ENCODE measurements at places on chromosomes 3 and 15.
A peak's percentile ranks its signal among the peaks of the same experiment; 100 is the strongest.

DNA sequence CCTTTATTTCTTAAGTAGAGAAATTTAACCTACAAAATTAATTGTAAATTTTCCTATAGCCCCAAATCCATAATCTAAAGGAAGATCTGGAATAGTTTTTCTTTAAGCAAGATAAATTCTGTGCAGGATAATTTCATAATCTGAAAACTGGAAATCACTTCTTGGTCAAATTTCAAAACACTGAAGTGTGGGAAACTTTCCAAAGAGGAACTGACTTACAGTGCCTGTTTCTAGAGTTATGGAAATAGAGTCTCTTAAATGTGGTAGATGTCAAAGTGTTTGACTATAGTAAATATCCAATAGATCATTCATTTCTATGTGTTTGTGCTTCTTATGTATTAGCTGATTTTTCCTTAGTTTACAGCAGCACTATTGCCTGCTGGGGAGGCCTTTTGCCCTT is 1.6 kb upstream of the P2RY13 start:
- no peak for DNase-seq
- no peaks in the 10 kb centered on the region for H3K36me3 ChIP-seq
- no peak overlapping the region for H3K27ac ChIP-seq

- peaks cover 11% of the 10 kb centered on the region for H3K4me1 ChIP-seq
- no peak for DNase-seq
- no peak overlapping the region for H3K27ac ChIP-seq
- no peak overlapping the region for H3K4me3 ChIP-seq
- H3K36me3 ChIP-seq = no peaks in the 10 kb centered on the region
Measured at GRCh38 chr3:59865351-59865750, 815.5 kb upstream of the CFAP20DC start.

DNA sequence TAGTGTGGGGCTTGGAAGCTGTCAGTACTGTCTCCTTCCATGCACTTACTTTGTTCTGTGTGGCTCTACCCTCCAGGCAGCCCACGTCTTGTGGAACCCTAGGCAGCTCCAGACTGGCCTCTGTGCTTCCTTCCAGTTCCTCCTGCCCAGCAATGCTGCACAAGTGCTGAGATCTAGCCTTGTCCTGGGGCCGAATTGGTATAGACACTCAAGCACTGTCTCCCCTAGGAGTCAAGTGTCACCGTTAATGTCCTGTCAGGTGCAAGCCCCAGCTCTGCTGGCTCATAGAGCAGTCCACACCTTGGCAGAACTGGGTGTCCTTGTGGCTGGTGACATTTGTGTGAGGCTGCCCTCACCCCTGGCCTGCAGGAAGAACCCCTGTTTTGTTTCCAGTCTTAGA is 130.1 kb downstream of the EEFSEC start:
- peaks cover 21% of the 10 kb centered on the region for H3K4me1 ChIP-seq
- no peak overlapping the region for H3K4me3 ChIP-seq
- no peak for DNase-seq
- no peak overlapping the region for H3K27ac ChIP-seq
- no peaks in the 10 kb centered on the region for H3K27me3 ChIP-seq

DNA sequence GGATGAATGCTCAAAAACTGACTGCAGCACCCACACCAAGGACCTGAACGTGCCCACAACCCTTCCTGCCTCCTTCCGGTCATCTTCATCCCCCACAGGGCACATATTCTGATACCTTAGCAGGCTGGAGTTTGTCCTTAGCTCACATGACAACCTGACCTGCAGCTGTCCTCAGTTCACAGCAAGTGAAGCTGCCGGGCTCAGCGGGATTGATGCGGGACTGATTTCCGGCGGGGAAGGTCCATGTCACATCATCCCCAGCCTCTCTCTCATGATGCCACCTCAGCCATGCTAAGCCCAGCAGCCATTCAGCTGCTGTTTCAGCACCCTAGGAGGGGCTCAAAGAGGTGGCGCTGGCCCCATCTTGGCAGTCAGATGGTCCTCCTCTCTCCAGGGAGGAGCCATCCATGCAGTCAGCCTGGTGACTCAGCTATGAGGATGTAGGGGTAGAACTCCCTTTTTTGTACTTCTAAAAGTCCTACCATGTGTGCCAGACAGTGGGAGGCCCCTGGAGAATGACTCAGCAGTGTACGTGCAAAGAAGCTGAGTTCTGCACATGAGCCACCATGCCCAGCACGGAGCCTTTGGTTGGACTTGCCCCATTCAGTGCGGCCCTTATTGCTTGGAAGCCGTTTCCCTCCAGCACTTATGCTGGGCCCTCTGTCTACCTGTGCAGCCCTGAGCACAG is 9.5 kb downstream of the CA12 start:
- H3K4me3 ChIP-seq = peak overlapping the region; percentile 38
- DNase-seq = peak; percentile 95
- peak overlapping the region; percentile 99 for H3K27ac ChIP-seq
- no peaks in the 10 kb centered on the region for H3K27me3 ChIP-seq
- H3K4me1 ChIP-seq = peaks cover 66% of the 10 kb centered on the region

DNA sequence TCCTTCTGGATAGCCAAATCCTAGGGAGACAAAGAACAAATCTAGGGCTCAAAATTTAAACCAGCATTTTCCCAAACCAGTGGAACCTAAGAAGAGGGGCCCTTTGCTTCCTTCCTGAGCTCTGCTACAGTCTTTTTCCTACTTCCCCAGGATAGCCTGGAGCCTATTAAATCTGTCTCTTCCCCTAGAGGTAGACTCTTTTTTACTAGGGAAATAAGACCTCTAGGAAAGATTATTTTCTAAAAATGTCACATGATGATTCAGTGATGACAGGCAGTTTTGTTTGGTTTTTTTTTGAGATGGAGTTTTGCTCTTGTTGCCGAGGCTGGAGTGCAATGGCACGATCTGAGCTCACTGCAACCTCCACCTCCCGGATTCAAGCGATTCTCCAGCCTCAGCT is 18.5 kb downstream of the RMDN3 start:
- DNase-seq = no peak
- H3K27ac ChIP-seq = peak overlapping the region; percentile 12
- no peaks in the 10 kb centered on the region for H3K4me1 ChIP-seq
- H3K27me3 ChIP-seq = no peaks in the 10 kb centered on the region
- H3K36me3 ChIP-seq = peaks cover 75% of the 10 kb centered on the region

- no peak overlapping the region for H3K27ac ChIP-seq
- no peaks in the 10 kb centered on the region for H3K4me1 ChIP-seq
- H3K36me3 ChIP-seq = no peaks in the 10 kb centered on the region
- DNase-seq = no peak
- H3K4me3 ChIP-seq = no peak overlapping the region
Measured at GRCh38 chr3:70501561-70501960, 189.1 kb upstream of the MDFIC2 start.

- H3K4me3 ChIP-seq = no peak overlapping the region
- peak overlapping the region; percentile 8 for H3K27ac ChIP-seq
- H3K36me3 ChIP-seq = no peaks in the 10 kb centered on the region
- no peaks in the 10 kb centered on the region for H3K27me3 ChIP-seq
- peaks cover 22% of the 10 kb centered on the region for H3K4me1 ChIP-seq
Measured at GRCh38 chr15:95265419-95265997, 1034.1 kb downstream of the MCTP2 start.

DNA sequence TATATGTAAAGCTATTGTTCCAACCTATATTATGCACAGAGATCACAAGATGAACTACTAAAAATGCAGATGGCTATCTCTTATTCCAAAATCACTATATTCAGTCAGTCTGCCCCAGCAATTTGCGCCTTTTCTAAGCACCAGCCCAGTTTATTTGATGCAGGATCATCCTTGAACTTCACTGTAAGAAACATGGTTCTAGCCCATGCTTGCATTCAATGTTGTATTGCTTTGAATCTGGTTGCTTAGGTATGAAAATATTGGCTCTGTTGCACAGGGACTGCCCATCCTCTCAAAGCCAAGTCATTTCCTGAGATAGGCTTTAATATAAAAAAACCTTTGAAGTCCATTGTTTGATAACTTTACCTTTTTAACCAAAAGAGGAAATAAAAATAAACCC is 170.5 kb upstream of the LRIG1 start:
- no peak for DNase-seq
- H3K27ac ChIP-seq = no peak overlapping the region
- H3K27me3 ChIP-seq = no peaks in the 10 kb centered on the region
- no peaks in the 10 kb centered on the region for H3K4me1 ChIP-seq
- no peaks in the 10 kb centered on the region for H3K36me3 ChIP-seq

GRCh38 chr15:32641517-32642059 is at the start of gene SCG5:
Gene SCG5 (plus strand): TSS chr15:32641710. CDS start chr15:32643593, 1,883 bp downstream.
- H3K4me3 ChIP-seq = peak within 1 kb of the TSS; percentile 65
- no peaks in the 10 kb centered on the region for H3K27me3 ChIP-seq
- peaks cover 27% of the 10 kb centered on the region for H3K36me3 ChIP-seq
- peak; percentile 50 for DNase-seq
- no peaks in the 10 kb centered on the region for H3K4me1 ChIP-seq
- H3K27ac ChIP-seq = no peak within 1 kb of the TSS

DNA sequence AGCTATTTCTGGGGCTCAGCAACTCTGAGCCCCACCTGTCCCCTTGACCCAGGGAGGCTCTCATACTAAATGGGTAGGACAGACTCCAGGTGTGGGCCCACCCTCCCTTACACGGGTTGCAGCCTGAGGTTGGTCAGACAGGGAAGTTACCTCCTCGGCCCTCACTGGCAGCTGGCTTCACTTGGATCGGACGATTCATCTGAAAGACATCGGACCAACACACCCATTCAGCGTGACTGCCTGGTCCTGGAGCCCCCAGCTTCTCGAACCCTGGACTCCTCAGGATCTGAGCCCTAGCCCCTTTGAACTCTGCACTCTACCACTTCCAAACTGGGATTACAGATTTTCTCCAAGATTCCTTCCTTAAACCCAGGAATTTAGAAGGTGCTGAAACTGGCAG is 15.4 kb downstream of the CELF6 start:
- H3K27me3 ChIP-seq = peaks cover 3% of the 10 kb centered on the region
- DNase-seq = no peak
- H3K36me3 ChIP-seq = no peaks in the 10 kb centered on the region
- H3K27ac ChIP-seq = peak overlapping the region; percentile 3
- peaks cover 14% of the 10 kb centered on the region for H3K4me1 ChIP-seq

DNA sequence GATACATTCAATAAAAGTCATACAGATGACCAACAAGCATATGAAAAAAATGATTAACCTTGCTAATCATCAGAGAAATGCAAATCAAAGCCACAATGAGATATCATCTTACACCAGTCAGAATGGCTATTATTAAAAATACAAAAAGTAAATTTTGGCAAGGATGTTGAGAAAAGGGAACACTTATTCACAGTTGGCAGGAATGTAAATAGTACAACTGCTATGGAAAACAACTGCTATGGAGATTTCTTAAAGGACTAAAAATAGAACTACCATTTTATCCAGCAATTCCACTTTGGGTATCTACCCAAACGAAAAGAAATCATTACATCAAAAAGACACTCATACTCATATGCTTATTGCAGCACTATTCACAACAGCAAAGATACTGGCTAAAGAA is 1121.8 kb downstream of the TBL1XR1 start:
- DNase-seq = no peak
- no peaks in the 10 kb centered on the region for H3K36me3 ChIP-seq
- no peaks in the 10 kb centered on the region for H3K27me3 ChIP-seq
- H3K27ac ChIP-seq = no peak overlapping the region

GRCh38 chr15:72796515-72797337 is 13.2 kb upstream of the ADPGK start:
- DNase-seq = peak; percentile 94
- H3K4me1 ChIP-seq = peaks cover 9% of the 10 kb centered on the region
- H3K27ac ChIP-seq = no peak overlapping the region

DNA sequence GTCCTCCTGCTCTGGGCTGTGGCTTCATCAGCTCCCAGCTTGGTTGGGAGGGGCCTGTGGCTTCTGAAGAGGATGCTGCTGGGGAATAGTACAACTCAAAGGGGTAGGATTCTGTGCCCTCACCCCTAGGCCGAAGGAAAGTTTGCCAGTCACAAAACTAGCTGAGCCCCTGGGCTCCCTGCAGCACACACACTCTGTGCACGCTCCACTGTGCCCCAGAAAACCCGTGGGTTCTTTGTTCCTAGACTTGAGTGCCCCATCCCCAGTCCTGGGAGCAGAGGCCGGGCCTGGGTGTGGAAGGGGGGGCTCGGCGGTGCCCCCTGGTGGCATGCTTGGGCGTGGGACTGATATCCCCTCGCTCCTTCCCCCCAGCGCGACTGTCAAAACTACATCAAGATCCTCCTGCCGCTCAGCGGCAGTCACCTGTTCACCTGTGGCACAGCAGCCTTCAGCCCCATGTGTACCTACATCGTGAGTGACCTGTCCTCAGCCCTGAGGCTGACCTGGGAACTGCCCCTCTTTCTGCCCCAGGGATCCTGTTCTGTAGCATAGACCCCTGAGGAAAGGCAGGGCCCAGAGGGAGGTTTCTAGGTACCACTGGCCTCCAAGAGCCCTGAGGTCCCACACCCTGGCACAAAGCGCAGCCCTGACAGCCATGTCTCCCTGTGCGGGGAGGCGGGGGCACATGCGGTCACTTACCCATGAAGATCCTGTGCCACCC is 14.2 kb downstream of the CIB1 start:
- H3K27ac ChIP-seq = no peak overlapping the region
- peak; percentile 93 for DNase-seq
- H3K4me3 ChIP-seq = no peak overlapping the region
- H3K36me3 ChIP-seq = no peaks in the 10 kb centered on the region
- peaks cover 5% of the 10 kb centered on the region for H3K4me1 ChIP-seq
- H3K27me3 ChIP-seq = no peaks in the 10 kb centered on the region

DNA sequence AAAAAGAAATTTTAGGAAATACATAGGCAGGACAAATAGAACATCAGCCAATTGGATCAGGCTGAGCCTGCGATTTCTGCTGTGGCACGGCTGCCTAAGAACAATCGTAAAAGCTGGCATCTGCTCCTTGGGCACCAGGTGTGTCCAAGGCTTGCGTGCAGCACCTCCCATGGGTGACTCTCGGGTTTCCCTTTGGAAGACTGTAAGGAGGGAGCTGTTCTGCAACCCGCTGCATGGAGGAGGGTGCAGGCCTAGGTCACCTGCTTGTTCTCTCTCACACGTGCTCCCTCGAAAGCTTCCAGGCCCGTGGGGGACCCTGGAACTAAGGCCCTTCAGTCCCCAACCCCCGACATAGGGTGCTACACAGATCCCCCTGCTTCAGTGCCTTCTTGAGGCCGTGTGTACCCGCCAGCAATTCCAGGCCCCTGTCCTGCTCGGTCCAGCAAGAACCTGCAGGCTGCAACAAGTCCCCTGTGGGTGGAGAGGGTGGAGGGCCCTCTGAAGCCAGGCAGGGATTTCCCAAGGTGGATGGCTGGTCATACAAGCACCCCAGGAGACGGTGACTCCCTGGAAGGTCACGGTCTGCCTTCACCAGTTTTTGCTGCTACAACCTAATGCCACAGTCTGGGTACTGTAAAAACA is 3.4 kb downstream of the GP9 start:
- H3K27ac ChIP-seq = no peak overlapping the region
- no peak overlapping the region for H3K4me3 ChIP-seq
- peaks cover 3% of the 10 kb centered on the region for H3K27me3 ChIP-seq
- H3K36me3 ChIP-seq = no peaks in the 10 kb centered on the region

GRCh38 chr3:184389935-184390528 is 10.2 kb downstream of the CHRD start:
- no peak overlapping the region for H3K4me3 ChIP-seq
- no peaks in the 10 kb centered on the region for H3K4me1 ChIP-seq
- DNase-seq = no peak
